Smooth muscle cell of the umbilical artery (primary cell): ENCODE measurements at places on chromosomes 11 and 22. TPM values are rescaled to one million over a fixed set of nuclear protein-coding genes. Genes with fewer than 3 reads are reported as not detected.

MS4A4E gene
- not detected in 2 replicates for total RNA-seq

YIF1A gene
- total RNA-seq = 152 and 209 TPM in 2 replicates

ACRV1 gene
- total RNA-seq = not detected in 2 replicates

OSBP2 gene
- 0.59 and 1.7 TPM in 2 replicates for total RNA-seq

MPPED2 gene
- not detected in 2 replicates for total RNA-seq

OR52B6 gene
- not detected in 2 replicates for total RNA-seq

CECR2 gene
- under 0.01 TPM in 1 of 2 replicates, not detected in the other for total RNA-seq

CD6 gene
- total RNA-seq = not detected in 2 replicates
